Stimulated activated CD4-positive, alpha-beta T cell treated with anti-CD3 and anti-CD28 coated beads, Interleukin-1b, Interleukin-23, amount 100 ng/mL, for 1 hour (primary cell): ENCODE measurements at places on chromosomes 12 and 14.

- no peak for DNase-seq
These were observed 326.6 kb downstream of the KCNH5 start for GRCh38 chr14:62718629-62719028.

- no peak for DNase-seq
These were observed 270.5 kb downstream of the C12orf75 start for GRCh38 chr12:105600911-105601545.

DNA sequence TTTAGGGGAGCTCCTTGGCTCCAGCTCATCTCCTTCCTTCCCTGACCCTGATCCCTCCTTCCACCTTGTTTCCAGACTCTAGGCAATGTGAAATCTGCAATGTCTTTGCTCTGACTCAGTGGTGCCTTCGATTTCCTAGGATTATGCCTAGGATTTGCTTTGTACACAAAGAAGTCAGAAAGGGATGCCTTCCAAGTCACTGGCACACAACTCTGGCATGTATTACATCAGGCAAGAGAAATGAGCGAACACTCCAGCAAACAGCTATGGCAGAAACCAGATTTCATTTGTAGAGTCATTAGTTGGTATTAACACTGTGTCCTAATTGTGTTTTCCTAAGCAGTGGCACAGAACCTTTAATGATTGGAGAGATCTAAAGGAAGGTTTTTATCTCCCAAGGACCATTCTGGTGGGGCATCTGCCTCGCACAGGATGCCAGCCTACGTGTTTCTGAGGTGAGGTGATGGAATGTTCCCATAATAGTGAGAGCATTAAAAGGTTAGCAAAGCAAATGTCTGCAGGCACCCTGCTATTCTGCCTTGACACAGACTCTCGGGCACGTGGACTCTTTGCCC lies 84.9 kb downstream of the WSCD2 start:
- DNase-seq: no peak

- DNase-seq: no peak
These were observed 16.7 kb downstream of the NEUROD4 start for GRCh38 chr12:55036326-55037115.

DNA sequence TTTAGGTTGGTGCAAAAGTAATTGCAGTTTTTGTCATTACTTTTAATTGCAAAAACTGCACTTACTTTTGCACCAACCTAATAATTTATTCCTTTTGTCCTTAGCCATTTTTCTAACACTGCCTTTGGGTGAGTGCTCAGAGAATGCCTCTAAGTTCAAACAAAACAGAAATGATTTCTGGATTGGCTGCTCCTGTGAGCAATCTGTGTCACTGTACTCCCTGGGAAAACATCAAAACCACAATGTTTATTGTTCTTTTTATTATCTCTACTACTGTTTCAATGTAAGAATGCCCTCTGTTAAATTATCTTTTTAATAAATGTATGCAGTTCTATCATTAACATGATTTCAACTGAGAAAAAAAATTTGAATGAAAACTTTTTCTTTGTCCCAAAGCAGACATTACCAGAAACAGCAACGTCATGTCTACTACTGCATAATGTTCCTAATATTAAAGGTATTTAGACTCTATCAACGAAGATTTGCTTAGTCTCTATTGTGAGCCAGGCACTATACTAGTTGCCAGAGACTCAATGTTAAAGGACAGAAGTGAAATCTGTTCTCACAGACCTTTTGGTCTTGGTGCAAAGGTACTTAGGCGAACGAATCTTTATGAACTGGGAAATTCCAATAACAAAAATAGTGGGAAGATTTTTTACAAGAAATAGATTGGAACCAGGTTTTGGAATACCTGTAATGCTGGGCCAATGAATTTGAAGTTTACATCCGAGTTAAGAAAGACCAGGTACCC lies 6.2 kb downstream of the SLC41A2 start:
- no peak for DNase-seq
